Adipose tissue (tissue), 3 donors: ENCODE measurements at places on chromosomes 5 and 9. TPM values are rescaled to one million over a fixed set of nuclear protein-coding genes. Genes with fewer than 3 reads are reported as not detected.

The PRDM9 gene
- polyA plus RNA-seq, result not detected

The SLC34A3 gene
- polyA plus RNA-seq, result 0.06 TPM

The NR5A1 gene
- 0.03 TPM for polyA plus RNA-seq

The IRGM gene
- polyA plus RNA-seq, result not detected

The ANKDD1B gene
- polyA plus RNA-seq, result 0.16 TPM

The UGT3A1 gene
- not detected for polyA plus RNA-seq

The RANBP17 gene
- polyA plus RNA-seq, result 1.1 TPM

The URM1 gene
- polyA plus RNA-seq, result 60.4 TPM

The IL9 gene
- not detected for polyA plus RNA-seq

The TMEM215 gene
- polyA plus RNA-seq, result not detected

The ADRB2 gene
- polyA plus RNA-seq, result 12.0 TPM

The FAM221B gene
- polyA plus RNA-seq, result 0.03 TPM

The SLC23A1 gene
- polyA plus RNA-seq, result not detected

The AK3 gene
- 18.0 TPM for polyA plus RNA-seq

The GLRA1 gene
- polyA plus RNA-seq, result not detected

The AQP7 gene
- polyA plus RNA-seq, result 258 TPM

The ARHGEF39 gene
- 0.66 TPM for polyA plus RNA-seq
